Panc1 (cell line): ENCODE measurements at places on chromosomes 1 and 21. TPM values are rescaled to one million over a fixed set of nuclear protein-coding genes. Genes with fewer than 3 reads are reported as not detected.

DNA sequence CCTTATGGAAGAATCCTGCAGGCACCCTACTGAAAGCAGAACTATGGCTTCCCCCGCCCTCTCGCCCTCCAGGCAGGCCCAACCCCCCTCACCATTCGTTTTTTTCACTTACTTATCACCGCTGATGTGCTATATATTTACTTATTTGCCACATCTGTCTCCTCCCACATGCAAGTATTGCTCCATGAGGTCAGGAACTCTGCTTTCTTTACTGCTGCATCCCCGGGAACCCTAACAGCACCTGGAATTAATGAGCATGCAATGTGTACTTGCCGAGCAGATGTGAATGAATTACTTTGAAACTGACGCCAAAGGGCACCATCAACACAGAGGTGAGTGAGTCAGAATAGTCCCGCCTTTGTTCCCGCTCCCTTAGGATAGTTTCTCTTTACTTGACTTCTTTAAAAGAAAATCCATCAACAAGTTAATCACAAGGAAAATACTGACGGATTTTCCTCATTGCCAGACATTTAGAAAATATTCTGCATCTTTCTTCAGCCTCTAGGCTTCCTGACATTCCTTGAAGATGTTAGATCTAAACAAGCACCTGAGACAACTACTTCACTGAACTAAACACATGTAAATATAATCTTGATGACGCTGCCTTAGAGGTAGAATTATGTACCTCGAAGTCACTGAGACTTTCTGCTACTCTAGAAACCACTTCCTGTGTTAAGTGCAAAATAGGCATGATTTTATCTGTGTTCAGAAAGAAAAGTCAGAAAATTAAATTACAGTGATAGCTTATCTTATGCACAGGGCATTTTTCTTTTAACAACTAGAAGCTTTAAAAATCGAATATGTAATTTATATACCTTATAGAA, 17.5 kb upstream of the RAB4A start:
- DNase-seq, result no peak

CD5L gene
- not detected for total RNA-seq

DNA sequence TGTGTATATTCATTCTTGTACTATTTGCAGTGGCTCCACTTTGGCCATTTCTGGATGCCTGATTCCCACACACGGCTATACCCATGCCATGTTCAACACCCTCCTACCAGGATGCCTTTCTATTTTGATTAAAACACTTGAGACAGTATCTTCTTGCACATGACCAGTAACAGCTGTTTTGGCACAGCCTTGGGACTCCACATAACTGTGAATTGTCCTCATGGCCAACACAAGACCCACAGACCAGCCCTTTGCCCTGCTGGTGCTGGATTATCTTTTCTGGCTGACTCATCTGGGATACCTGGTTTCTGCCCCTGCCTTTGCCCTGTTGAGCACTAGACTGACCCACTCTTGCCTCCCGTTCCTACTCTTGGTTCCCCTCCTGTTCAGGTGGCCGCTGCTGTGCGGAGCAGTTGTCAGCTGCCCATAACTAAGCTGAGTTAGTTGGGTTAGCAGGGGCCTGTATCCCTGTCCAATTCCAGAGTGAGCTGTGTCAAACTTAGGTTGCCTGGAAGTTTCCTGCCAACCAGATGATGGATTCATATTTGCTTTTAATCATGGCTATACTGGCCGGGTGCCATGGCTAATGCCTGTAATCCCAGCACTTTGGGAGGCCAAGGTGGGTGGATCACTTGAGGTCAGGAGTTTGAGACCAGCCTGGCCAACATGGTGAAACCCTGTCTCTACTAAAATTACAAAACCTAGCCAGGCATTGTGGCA, 10.8 kb upstream of the EYA3 start:
- no peak for DNase-seq

- DNase-seq, result no peak
Measured at GRCh38 chr1:175185903-175186302, 6.7 kb downstream of the KIAA0040 start.

GRCh38 chr1:6358757-6359201, 34.8 kb downstream of the ACOT7 start:
- DNase-seq, result no peak

DNA sequence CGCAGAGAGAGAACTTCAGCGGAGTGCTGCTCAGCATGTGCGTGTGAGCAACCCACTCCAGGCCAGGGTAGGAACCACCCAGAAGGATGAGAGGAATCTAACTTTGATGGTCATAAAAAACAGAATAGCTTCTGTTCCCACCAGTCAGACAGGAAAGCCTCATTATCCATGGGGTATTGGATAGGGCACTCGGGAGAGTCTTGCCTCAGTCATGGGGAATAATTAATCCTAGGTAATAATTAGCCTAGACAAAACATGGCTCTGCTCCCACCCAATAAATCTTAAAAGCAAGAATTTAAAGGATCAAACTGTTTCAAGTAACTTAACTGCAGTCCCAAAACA, 35.3 kb downstream of the LDLRAD1 start:
- no peak for DNase-seq

GRCh38 chr1:53693773-53694717, 44.9 kb downstream of the GLIS1 start:
- no peak for DNase-seq

DNA sequence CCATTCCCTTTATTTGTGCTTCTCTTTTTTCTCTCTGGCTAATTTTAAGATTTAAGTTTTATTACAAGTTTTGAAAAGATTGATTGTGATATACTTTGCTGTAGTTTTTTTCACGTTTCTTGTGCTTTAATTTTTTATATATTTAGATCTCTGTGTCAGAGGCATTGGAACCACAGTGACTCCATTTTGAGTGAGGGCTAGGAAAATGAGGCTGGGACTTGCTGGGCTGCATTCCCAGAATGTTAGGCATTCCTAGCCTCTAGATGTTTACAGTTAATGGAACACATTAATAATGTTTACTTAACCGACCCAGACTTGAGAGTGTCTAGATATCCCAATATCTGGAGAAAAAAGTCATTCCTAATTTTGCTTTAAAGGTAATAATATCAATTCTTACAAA, 939.4 kb downstream of the BRINP3 start:
- DNase-seq, result no peak

GRCh38 chr1:220843481-220844011, 35.7 kb upstream of the HLX start:
- no peak for DNase-seq

GRCh38 chr1:9529190-9529589, 10.1 kb upstream of the SLC25A33 start:
- DNase-seq, result no peak
